ENCODE measurements at places on chromosomes 5 and 9.
A peak's percentile ranks its signal among the peaks of the same experiment; 100 is the strongest.

DNA sequence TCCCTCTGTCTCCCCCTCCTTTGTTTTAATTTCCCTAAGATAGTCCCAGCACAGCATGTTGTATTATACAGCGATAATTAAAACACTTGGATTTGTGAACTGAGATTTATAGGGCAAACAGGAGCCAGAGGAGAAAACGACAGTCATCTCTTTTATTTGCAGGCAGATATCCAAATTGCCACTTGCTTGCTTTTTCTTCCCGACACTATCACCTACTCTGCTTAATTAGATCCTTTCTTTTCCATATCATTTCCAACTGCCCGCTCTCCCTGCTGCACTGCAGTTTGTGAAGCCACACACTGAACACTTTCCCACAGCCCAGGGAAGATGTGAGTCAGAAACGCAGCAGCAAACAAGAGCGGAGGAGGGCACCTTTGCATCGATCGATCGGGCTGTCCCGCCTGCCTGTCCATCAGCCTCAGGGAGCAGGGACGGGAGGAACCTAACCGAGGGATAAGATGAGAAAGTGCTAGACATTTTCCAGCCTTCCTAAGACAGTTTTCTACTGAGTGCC is 35.8 kb upstream of the SPRY4 start:
- DNase-seq = peak; percentile 91

DNA sequence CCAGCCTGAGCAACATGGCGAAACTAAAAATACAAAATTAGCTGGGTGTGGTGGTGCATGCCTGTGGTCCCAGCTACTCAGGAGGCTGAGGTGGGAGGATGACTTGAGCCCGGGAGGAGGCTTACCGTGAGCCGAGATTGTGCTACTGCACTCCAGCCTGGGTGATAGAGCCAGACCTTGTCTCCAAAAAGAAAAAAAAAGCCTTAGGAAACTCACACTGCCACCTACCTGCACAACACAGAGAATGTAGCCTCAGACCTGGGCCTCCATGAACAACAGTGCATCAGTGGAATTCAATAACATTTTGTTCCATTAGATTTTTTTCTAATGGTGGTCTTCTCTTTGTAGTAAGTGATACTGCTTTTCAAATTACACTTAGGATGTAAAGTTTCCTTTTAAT is 63.8 kb upstream of the RARS1 start:
- no peak for DNase-seq

DNA sequence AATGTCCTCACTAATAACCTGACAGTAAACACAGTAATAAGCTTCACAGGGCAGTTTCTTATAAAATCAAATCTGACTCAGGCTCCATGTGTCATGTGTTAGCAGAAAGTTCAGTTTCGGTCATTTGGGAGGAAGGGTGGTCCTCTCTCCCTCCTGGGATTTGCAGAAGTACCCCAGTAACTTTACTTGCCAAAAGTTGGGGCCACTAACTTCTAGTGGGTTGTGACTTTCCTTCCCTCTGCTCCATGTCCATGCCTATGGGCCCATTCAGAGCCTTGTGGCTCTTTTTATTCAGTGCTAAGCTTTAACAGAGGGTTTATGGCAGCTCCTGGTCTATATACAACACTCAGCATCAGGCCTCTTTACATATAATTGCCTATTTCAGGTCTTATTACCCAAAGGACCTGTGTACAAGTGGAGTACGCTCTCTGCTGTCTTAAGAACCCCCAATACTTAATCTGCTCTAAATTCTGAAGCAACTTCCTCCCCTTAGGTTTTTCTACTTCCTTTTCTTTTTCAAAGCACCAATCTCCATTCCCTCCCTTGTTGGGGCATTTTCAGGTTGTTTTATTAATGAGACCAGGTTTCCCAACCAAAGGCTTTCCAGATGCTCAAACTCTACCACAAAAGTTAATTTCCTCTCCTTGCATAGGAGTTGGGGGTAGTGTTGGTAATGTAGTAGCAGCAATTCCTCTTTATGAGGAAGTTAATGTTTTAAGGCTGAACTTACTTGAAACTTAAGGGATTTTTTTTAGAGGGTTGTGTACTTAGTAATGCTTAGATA is 107.7 kb downstream of the CCDC192 start:
- no peak for DNase-seq

DNA sequence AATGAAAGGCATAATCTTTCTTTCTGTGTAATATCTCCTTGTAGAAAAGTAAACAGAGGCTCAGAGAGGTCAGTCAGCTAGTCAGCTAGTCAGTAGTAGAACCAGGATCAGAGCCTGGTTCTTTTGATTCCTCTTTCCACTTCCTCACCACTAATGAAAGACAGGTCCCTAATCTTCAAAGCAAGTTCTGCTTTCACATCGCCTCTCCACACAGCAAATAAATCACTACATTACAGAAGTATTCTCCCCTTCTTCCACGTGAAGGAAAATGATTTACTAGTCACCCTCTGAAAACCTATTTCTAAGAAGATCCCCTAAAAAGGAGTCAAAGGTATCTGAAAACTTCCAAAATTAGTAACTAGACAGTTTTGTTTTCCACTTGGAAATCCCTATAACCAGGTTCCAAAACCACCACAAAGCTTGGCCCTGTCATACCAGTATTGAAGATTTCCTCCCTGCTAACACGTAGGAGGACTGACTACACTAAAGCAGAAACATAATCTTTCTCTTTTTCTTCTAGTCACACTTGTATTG is 140.5 kb upstream of the TARS1 start:
- no peak for DNase-seq

DNA sequence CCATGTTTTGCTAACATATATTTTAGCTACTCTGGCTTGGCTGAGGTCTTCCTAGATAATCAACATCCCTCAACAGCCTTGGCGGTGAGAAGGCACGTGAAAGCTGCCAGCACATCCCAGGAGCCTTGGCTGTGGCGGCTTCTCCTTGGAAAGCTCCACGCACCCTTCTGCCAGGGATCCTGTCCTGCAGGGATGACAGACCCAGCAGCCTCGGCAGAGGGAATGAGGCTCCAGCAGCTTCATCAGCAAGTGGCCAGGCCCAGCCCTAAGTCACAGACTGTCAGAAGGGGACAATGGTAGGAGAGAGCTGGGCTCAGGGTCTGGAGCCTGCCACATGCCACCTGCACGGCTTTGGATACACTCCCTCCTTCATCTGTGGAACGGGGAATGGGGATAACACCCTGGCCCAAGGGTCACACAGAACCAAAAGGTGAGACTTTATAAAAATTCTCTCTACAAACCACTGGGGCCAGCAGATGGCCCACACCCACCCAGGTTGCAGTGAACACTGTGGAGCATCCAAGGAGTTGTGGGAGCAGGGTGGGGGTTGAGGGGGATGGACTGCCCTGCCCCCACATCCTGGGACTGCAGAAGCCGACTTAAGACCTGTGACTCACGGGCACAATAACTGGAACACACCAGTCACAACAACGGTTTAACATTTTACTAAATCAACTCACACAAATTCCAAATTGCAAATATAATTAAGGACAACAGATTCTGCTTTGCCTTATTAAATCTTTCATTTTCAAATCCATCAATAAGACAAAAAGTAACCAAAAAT is 65.1 kb downstream of the MACROH2A1 start:
- no peak for DNase-seq

DNA sequence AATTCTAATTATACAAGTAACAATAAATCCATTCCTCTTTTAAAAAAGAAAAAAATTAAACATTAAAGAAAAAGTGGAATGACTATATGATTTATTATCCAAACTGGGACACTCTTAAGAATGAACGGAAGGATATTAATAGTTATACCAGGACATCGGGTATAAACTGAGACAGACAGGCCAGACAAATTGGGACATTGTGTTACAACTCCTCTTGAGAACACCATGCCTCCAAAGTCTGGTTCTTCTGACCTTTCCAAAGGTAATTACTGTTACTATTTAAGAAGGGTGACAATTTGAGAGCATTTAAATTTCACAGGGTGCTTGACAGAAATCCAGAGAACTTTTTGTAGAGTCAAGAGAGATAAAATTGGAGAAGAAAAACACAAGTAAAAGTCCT is 132.1 kb upstream of the MARCHF11 start:
- DNase-seq = no peak

GRCh38 chr5:1182360-1182632 is 19.1 kb upstream of the SLC6A19 start:
- DNase-seq = no peak

DNA sequence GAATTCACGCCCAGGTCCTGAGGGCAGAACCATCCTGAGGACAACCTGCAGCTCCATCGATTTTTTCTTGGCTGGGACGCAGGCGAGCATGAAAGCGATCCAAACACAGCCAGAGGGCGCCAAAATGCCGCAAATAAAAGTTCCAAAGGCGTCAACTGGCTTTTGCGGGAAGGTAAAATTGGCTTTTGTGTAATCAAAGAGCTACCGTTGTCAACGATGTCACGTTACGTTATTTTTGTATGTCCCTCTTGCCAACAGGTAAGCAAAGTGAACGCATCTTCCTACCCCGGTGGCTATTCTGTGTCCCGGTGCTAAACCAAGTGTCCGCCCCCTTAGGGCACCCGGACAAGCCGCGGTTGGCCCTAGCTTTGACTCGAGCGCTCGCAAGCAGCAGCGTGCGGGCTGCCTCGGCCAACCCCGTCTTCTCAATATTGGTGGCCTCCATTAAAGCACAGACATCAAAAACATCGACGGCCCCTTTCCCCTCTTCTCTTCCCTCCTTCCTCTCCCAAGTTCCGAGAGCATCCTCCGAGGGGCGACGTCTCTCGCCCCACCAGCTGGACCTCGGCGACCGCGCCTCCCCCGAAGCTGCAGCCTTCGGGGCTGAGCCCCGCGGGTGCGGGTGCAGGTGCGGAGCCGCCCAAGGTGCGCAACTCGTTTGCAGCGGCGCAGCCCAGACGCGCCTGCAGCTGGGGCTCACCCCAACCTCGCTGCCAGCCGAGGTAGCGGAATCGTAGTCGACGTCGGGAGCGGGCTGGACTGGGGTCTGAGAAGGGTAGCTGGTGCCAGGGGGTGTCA is 1.1 kb upstream of the BASP1 start:
- peak; percentile 85 for DNase-seq

- DNase-seq = no peak
Observed at GRCh38 chr5:85813146-85813545, 804.6 kb upstream of the COX7C start.

GRCh38 chr5:76736679-76737556 is 21.0 kb downstream of the F2R start:
- peak; percentile 23 for DNase-seq

GRCh38 chr5:84113246-84114105 is 271.2 kb downstream of the EDIL3 start:
- peak; percentile 10 for DNase-seq

DNA sequence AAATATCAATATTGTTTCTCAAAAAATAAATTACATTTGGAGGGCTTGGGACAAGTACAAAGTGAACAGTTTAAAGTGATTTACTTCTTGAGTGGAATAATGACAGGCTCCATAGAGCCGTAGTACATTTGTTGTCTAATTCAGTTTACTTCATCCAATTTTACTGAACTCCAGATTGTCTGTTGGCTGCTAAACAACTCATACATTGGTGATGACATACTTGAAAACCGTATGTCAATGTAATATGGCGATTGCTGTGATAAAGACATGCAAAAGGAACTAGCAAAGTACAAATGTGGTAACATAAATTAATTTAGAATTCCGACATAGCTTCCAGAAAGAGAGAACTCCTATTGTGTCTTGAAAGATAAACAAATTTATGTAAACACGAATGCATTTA is 1197.5 kb upstream of the CDH18 start:
- no peak for DNase-seq

- peak; percentile 40 for DNase-seq
Observed at GRCh38 chr9:14221558-14221957, 92.4 kb downstream of the NFIB start.

DNA sequence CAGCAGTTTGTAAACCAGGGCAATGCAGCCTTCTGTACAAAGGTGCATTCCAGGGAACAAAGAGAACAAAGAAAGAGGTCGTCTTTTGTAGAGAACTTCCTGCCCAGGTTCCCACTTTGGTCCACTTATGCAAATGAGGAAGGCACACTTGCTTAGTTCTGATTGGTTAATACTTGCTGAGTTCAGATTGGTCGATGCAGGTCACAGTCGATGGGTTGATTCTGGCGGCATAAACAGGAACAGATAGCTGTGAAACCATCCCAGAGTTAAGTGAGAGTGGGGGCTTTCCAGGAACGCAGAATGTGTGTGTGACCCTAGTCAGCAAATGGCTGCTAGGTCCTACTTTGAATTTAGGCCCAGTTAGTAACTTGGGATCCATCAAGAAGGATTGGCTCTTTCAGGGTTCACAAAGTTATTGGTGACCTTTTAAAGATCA is 1.8 kb upstream of the ADAMTS13 start:
- peak; percentile 10 for DNase-seq

DNA sequence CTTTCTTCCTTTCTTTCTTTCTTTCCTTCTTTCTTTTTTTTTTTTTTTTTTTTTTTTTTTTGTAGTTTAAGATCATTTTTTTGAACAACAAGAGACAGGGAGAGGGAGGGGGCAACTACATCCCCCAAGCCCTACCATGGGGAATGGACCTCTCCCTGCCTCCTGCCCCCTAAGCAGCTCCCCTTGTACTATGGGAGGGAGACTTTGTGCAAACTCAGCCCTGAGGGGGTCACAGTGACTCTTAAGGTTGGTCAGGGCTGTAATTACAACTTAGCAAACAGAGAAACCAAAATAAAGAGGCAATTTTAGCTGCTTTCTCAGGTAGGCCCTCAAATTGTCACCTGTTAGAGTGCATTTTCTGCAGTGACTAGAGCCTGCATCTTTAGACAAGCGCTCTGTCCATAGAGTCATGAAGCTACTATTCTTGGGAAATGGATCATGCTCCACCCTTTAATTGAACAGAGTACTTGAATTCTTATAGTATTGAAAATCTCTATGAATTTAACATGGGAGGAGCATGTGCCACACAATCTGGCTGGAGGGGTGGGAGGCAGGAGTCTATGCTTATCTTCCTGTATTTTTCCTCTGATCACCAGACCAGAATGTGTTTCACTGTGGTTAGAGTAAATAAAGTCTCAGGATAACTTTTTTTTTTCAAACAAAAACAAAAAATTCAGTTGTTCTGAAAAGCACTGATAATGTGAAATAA is 24.3 kb upstream of the PIK3R1 start:
- DNase-seq = no peak

GRCh38 chr9:22175972-22176545 is 167.0 kb upstream of the CDKN2B start:
- no peak for DNase-seq

DNA sequence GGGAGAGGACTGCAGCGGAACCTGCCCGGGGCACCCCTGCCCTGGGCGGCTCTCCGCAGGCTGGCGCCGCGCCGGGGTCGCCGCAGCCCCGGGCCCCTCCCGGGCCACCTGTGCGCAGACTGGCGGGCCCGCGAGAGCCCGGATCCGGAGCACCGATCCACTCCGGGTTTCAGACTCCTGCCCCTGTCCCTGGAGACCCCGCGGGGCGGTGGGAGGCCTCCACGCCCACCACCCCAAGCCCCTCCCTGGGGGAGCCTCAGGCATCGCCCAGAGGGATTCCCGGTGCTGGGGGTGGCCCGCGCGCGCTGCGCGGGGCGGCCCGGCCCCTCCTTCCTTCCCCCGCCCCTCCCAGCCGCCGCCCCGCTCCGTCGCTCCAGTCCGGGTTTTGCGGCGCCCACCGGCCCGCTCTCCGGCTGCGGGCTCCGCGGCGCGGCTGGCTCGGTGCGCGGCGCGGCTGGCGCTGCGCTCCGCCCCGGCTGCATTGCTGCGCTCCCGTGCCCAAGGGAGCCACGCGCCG is at the start of gene UNC5A:
UNC5A (plus strand) TSS at position 479 of the 517 bp plus-strand sequence. CDS start 192 bp downstream, outside the sequence.
- peak; percentile 39 for DNase-seq
